ENCODE measurements at places on chromosomes 16 and 17.
A peak's percentile ranks its signal among the peaks of the same experiment; 100 is the strongest.

DNA sequence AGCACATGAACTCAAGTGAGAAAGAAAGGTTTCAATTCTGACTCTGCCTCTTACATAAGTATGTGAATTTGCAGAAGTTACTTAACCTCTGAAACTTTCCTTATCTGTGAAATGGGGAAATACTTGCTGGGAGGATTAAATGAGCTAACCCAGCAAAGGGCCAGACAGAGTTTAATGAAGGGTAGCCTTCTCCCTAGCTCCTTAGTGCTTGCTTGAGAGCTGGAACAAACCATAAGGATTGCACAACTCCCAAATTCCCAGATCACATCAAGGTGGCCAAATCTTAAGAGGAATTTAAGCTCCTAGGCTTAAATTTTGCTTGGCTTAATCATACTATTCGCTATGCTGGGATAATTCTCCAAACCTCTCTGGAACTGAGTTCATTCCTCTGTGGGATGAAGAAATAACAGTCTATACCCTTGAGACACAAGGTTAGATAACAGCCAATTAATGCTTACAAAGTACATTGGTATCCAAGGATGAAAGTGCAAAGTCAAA lies 11.8 kb upstream of the WSB1 start:
- DNase-seq = peak; percentile 48

DNA sequence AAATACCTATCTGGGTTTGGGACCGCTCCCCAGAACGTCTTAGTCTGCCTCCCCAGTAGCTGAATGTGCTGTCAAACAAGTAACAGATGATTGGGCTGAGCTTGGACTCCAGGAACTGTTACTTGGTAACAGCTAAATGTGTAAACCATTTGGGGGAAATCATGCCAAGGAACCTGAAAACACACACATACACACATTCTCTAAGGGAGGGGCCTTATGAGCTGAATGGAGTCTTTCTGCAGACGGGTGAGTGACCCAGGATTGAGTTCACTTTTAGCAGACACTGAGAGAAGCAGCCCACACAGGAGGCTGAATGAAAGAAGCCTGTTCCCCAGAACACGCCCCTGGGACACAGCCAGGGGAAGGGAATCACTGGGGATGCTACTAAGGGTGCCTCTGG lies 1.6 kb downstream of the ACLY start:
- no peak for DNase-seq

DNA sequence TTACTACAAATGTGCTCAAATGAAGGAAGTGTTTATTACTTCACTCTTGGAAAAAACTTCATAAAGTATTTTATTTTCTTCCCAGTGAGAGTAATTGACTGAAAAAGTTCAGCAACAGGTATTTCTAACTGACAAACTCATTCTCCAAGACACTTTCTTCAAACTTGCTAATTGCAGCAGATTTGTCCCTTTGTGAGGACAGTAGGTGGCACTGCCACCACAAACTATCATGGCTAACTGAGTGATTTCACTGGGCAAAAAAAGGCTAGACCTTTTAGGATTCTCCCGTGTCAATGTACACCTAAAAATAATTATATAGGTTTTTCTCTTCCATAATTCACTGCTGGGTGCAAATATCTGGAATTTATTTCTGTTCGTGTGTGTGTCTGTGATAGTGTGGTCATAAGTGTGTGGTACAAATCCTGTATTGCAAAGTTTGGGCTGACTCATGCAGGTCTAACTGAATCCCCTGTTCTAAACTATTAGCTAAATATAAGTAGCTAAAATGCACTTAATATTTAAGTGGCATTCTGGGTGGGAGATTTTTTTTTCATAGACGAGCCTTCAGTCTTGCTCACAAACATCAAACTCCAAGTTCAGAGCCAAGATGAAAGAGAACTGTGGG lies 3.9 kb downstream of the HS3ST3A1 start:
- peak; percentile 18 for DNase-seq

- DNase-seq = no peak
Measured at GRCh38 chr17:5870231-5870953, 199.8 kb upstream of the WSCD1 start.

DNA sequence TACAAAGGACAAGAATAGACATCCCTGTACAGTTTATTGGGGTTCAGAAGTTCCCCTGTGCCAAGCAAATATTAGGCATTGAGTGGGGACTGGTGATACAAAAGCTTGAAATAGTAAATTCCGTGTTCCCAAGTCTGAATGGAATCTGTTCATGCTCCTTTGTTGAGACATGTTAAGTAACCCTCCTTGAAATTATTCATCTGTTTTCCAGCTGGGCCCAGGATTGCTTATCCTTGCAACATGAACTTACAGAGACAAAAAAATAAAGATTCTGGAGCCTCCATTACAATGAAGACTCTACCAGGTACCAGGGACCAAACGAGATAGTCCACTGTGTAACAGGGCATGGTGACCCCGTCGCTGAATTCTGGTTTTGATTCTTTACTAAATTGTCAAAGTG lies 6.1 kb upstream of the CCL8 start:
- no peak for DNase-seq

DNA sequence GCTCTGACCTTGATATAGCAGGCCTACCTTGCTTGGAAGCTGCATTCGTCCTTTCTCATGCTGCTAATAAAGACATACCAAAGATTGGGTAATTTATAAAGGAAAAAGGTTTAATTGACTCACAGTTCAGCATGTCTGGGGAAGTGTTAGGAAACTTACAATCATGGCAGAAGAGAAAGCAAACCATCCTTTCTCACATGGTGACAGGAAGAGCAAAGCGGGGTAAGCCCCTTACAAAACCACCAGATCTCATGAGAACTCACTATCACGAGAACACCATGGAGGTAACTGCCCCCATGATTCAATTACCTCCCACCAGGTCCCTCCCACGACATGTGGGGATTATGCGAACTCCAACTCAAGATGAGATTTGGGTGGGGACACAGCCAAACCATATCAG lies 6.0 kb upstream of the MAPT start:
- no peak for DNase-seq

GRCh38 chr17:1170739-1171138 lies 9.0 kb downstream of the ABR start:
- DNase-seq = no peak

DNA sequence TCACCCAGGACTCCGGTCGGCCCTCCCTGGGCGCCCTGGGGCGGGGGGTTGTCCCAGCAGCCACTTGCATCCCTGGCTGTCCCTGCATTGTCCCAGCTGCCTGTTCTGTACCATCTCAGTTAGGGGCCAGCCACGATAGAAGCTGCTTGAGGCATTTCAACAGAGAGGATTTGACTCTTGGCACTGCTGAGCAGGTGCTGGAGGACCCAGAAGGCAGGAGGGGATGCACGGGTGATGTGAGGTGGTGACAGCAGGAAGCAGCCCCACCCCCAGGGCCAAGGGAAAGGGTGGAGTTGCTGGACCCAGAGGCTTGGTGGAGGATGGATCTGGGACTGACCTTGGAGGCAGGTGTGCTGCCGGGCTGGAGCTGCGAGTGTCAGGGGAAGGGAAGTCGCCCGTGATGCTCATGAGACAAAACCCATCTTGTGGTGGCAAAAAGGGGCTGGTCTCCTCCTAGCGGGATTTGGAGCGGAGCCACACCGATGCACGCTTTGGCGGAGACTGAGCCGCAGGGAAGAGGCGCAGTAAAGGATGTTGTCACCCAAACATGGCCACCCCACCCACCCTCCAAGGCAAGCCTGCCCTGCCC lies 188.0 kb upstream of the GSE1 start:
- no peak for DNase-seq

DNA sequence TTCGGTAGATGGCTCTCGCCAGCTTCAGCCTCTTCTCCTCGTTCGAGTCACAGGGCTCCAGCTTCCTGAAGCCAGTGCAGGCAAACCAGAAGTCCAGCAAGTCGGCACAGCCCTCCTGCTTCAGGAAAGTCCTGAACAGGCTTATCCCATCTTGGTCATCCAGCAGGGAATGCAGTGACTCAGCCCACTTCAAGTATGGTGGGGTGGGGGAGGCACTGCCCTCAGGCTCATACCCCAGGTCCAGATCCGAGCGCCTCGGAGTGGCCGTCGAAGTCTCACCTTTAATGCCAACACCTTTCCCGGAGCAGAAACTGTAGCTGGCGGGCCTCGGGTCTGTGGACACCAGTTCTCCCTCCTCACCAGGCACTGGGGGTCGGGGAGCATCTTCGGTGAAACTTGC lies 5.9 kb downstream of the AXIN1 start:
- DNase-seq = no peak

DNA sequence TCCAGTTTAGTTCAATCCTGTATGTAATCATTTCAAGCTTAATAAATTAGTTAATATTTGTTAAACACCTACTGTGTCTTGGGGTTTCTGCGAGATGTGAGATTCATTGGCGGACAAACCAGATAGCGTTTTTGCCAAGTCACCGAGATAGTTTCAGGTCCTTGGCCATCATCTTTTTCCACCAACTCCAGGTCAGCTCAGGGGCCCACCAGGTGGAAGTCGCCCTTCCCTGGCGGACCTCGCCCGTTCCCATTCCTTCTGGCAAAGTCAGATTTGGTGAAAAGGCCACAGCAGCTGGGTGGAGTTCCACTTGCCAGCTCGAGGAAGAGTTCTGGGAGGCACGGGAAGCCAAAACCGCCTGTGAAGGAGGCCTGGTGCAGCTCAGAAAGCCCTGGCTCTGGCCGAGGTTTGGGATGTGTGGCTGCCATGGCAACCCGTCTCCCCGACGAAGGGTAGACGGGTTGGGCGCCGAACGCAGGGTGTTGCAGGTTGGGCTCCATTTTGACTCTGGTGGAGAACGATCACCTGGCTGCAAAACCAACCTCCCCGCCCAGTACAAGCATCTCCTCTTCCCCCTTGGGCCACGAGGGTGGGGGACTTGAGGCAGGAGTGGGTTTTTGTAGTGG lies 39.5 kb downstream of the CMIP start:
- DNase-seq = no peak

DNA sequence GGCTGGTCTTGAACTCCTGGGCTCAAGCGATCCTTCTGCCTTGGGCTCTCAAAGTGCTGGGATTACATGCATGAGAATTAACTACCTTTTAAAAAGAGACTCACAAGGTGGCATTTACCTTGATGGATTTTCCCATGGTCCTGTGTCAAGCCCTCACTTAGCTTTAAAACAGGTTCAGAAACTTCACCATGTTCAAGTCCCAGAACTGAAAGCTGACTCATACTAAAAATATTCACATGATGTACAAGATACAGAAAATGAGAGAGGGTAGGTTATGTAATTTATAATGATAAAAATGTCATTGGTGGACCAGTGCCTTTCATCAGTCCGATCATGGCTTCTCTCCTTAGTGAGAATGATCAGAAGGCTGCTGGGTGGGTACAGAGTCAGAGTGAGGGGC lies 4.3 kb upstream of the AKAP1 start:
- no peak for DNase-seq

DNA sequence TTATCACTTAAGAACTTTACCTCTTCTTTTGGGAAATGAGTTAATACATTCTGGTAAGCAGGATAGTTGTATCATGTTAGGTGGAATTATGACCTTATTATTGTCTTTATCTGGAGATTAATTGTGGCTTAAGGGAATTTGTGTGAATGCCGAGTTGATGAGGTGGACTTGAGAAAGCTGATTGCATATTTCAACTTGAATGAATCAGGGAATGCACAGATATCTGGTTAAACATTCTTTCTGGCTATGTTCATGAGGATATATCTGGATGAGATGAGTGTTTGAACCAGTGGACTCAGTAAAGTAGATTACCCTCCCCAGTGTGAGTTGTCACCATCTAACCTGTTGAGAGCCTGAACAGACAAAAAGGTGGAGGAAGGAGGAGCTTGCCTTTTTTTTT lies 326.1 kb upstream of the GOT2 start:
- DNase-seq = no peak

DNA sequence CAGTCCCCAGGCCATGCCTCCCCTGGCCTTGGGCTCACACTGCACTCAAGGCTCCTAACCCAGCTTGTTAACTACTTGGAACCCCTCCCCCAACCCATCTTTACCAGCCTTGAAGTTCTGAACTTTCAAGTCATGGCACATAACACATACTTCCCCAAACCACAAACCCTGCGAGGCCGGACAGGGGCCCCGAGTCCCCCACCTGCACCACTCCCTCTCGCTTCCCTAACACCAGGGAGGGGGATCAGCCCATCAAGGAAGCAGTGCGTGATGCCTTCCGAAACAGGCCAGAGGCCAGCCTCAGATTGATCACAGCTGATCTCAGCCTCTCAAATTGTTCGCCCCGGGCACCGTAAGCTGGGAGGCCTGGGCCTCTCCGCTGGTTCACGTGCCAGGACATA lies 3.0 kb upstream of the NLRC3 start:
- DNase-seq = no peak

- peak; percentile 63 for DNase-seq
Measured at GRCh38 chr17:30969989-30970830, 629 bp upstream of the RNF135 start.

- DNase-seq = no peak
Measured at GRCh38 chr17:19249681-19250080, 12.5 kb downstream of the EPN2 start.

GRCh38 chr17:44837196-44837595 lies 7.1 kb upstream of the GJC1 start:
- no peak for DNase-seq

- DNase-seq = no peak
Measured at GRCh38 chr17:29430275-29430674, 40.1 kb downstream of the TAOK1 start.

- peak; percentile 26 for DNase-seq
Measured at GRCh38 chr16:27973678-27974077, 89.8 kb downstream of the GSG1L start.

DNA sequence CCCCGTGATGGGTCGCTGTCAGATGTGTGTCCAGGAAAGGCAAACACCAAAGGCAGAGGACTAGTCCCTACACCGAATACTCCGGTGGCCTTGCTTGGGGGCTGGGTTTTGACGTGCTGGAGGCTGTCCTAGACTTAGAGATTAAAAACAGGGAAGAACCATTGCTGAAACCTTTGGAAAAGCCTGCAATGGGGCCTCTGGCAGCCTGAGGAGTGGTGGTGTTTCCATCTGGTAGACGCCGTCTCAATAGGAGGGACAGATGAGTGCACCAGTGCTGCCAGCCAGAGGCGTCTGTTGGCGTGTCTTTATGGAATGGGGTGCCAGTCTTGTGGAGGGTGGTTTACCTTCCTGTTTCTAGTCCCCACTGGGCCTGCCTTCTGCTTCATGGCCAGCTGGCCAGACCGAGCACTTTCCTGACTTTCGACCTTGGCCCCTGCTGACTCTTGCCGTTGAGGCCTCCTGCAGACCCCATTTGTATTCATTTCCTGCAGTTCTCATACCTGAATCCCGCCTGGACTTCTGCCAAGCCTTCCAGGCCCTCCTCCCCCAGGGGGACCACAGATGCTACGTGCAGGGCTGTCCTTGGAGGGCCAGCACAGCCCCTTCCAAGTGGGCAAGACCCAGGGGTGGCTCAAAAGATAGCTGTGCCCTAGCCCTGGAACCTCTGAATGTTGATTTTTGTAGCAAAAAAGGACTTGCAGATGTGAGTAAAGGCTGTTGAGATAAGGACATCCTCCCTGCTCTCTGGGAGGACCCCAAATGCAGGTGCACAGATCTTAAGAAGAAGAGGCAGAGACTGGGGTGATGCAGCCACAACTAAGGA lies 1.9 kb upstream of the DNASE1 start:
- DNase-seq = no peak
